Calu3 (cell line): ENCODE measurements at places on chromosomes 7 and 10. TPM values are rescaled to one million over a fixed set of nuclear protein-coding genes. Genes with fewer than 3 reads are reported as not detected.

SPDYE17 gene
- not detected in 2 replicates for total RNA-seq

NKX1-2 gene
- not detected in 2 replicates for total RNA-seq

EPO gene
- not detected in 2 replicates for total RNA-seq

IKZF1 gene
- 0.24 and 0.28 TPM in 2 replicates for total RNA-seq

AHCYL2 gene
- total RNA-seq: 54.6 and 66.4 TPM in 2 replicates

CAMK2B gene
- 0.12 TPM in 1 of 2 replicates, not detected in the other for total RNA-seq

TBX20 gene
- total RNA-seq: 3.3 and 3.4 TPM in 2 replicates

TFEC gene
- not detected in 2 replicates for total RNA-seq

CLRN3 gene
- total RNA-seq: 0.52 and 0.76 TPM in 2 replicates

DNA sequence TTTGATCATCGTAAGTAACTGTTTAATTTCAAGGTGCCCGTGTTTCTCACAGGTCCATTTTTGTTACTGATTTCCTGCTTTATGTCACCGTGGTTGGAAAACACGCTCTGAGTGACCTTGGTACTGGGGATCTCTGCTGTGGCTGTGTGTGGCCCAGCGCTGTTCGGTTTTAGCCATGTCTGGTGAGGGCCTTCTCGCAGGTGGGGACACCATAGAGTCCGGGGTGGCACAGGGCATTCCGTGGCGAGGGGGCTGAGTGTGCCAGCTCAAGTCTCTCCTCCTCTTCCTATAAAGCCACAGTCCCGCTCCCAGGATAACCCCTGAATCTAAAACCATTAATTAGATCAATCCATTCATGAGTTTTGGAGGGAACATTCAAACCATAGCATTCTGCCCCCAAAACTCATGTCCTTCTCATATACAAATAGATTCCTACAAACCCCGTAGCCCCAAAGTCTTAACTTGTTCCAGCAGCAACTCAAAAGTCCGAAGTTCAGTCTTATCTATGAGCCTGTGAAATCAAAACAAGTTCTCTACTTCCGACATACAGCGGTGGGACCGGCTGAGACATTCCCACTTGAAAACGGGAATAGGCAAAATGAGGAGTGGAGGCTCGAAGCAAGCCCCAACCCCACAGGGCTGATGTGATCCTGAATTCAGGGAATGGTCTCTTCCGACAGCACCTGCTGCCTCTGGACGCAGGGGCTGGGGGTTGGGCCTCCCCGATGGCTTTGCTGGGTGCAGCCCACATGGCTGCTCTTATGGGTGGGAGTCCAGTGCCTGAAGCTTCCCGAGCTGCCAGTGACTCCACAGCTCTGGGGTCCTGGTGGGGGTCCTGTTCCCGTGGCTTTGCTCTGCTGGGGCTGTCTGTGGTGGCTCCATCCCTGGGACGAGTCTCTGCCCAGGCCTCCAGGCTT lies 55.0 kb upstream of the NKX6-2 start:
- H3K4me3 ChIP-seq: no peak overlapping the region
- no peaks in the 10 kb centered on the region for H3K4me1 ChIP-seq

DNA sequence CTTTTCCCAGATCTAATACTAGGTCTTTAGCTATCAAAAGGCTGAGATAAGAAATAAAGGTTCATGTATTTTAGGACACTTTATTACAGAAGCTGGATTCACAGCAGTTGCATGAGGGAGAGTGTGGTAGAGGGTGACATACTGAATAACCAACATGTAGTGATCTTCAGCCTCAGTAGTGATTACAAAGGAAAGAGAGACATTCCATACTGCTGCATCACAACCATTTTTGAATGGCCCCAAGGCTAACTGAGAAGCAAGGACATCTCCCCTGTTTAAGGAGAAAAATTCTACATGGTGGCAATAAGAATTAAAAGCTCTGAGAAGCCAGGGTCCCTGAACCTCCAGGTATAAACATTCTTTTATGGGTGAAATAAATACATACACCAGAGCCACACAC lies 35.3 kb downstream of the COG5 start:
- DNase-seq: no peak
- H3K27ac ChIP-seq: no peak overlapping the region
- no peaks in the 10 kb centered on the region for H3K36me3 ChIP-seq
- no peaks in the 10 kb centered on the region for H3K27me3 ChIP-seq

GRCh38 chr7:1537535-1538412 lies 7.3 kb downstream of the MAFK start:
- peak; percentile 100 for DNase-seq
- H3K4me3 ChIP-seq: peak overlapping the region; percentile 85
- H3K36me3 ChIP-seq: peaks cover 100% of the 10 kb centered on the region
- H3K4me1 ChIP-seq: peaks cover 52% of the 10 kb centered on the region
- H3K27me3 ChIP-seq: no peaks in the 10 kb centered on the region
- peak overlapping the region; percentile 98 for H3K27ac ChIP-seq

DNA sequence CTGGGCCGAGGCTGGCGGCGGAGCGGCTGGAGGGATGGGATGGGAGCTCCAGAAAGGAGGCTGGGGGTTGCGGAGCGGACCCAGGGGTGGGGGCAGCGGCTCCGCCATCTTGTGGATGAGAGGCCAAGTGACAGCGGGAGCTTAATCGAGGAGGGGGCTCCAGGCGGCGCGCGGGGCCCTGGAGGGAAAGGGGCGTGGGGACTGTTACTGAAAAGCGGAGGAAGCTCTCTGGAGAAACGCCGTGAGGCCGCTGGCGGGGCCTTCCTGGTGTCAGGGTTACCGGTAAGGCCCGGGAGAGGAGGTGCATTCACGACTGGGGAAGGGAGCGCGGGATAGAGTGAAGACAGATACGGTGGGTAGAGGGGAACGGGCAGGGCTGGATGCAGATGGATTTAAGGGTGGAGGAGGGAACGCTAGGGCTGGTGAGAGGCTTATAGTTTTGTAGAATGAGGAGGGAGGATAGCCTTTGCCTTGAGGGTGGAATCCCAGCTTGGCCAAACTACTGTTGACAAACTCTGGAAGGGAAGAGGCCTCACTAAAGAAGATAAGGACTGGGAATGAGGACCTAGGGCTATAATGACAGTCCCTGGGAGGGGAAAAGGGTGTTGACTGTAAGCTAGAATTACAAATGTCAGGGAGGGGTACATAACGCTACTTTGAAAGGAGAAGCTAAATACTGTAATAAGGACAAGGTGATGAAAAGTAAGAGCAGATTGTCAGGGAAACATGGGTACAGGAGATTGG lies 535 bp downstream of the BTRC start:
- peaks cover 16% of the 10 kb centered on the region for H3K27me3 ChIP-seq
- H3K4me1 ChIP-seq: peaks cover 21% of the 10 kb centered on the region
- H3K27ac ChIP-seq: peak overlapping the region; percentile 74
- no peak for DNase-seq
- peaks cover 17% of the 10 kb centered on the region for H3K36me3 ChIP-seq

DNA sequence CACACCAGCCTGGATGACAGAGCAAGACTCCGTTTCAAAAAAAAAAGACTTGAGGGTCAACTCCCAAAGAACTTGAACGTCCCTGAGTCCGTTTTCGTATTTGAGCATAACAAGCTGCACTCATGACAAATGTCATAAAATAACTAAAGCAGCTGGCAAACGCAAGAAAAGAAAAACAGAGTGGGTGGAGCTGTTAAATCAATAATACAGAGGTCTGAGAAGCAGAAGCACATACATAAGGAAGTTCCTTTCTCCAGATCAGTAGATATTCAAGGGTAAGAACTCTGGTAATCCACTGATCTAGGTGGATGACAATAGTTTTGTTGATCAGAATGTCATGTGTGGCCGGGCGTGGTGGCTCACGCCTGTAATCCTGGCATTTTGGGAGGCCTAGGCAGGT lies 150.1 kb downstream of the FAM107B start:
- H3K36me3 ChIP-seq: no peaks in the 10 kb centered on the region
- no peaks in the 10 kb centered on the region for H3K27me3 ChIP-seq
- no peak overlapping the region for H3K4me3 ChIP-seq
- DNase-seq: no peak
- no peak overlapping the region for H3K27ac ChIP-seq
- no peaks in the 10 kb centered on the region for H3K4me1 ChIP-seq

DNA sequence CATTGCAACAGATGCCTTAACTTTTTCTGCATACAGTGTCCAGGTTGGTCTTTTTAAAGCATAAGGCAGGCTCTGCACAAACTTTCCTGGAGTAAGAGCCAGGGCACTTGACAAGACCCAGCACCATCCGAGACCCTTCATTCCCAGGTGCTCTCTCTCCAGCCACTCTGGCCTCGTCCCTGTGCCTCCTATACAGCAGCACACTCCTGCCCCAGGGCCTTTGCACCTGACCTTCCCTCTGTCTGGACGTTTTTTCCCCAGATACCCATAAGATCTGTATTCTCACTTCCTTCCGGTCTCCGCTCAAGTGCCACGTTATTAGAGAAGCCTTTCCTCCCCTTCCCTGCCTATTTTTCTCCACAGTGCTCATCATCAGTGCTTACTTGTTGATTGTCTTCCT lies 25.6 kb downstream of the PYROXD2 start:
- H3K27me3 ChIP-seq: no peaks in the 10 kb centered on the region
- DNase-seq: no peak
- H3K4me1 ChIP-seq: no peaks in the 10 kb centered on the region
- no peaks in the 10 kb centered on the region for H3K36me3 ChIP-seq

GRCh38 chr7:138208864-138209263 lies 132.6 kb downstream of the AKR1D1 start:
- DNase-seq: no peak
- no peaks in the 10 kb centered on the region for H3K27me3 ChIP-seq
- no peaks in the 10 kb centered on the region for H3K36me3 ChIP-seq
- no peak overlapping the region for H3K4me3 ChIP-seq

DNA sequence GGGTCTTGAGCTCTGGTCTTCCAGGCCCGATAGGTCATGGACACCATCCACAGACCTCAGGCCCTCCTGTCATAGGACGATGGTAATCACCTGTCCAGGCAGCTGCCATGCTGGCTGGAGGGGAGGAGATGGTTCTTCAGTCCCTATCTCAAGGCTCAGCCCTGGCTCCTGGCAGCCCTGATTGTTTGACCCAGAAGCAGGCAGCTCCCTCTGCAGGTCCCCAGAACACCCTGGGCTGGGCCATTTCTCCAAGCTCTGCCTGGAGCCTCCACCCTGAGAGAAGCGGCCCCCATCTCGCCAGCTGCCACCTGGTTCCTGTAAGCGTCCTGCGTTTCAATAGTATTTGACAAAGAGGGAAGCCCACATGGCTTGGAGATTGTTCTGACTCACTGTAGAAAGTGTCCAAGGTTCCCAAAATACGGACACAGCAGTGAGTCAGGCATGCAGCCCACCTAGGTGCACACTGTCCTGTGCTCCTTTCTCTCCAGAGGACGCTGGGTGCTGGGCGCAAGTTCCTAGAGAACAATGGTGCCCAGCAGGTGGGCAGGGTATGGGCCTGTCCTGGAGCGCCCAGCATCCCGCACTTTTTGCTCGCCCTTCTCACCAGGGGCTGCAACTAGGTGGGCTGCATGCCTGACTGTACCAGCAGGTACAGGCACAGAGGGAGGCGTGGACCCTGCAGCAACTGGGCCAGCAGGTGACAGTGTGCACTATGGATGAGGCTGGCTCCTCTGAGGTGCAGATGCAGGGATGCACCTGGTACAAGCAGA lies 72.4 kb upstream of the EBF3 start:
- H3K27ac ChIP-seq: no peak overlapping the region
- no peaks in the 10 kb centered on the region for H3K36me3 ChIP-seq
- no peaks in the 10 kb centered on the region for H3K27me3 ChIP-seq
- no peak overlapping the region for H3K4me3 ChIP-seq
- DNase-seq: no peak

DNA sequence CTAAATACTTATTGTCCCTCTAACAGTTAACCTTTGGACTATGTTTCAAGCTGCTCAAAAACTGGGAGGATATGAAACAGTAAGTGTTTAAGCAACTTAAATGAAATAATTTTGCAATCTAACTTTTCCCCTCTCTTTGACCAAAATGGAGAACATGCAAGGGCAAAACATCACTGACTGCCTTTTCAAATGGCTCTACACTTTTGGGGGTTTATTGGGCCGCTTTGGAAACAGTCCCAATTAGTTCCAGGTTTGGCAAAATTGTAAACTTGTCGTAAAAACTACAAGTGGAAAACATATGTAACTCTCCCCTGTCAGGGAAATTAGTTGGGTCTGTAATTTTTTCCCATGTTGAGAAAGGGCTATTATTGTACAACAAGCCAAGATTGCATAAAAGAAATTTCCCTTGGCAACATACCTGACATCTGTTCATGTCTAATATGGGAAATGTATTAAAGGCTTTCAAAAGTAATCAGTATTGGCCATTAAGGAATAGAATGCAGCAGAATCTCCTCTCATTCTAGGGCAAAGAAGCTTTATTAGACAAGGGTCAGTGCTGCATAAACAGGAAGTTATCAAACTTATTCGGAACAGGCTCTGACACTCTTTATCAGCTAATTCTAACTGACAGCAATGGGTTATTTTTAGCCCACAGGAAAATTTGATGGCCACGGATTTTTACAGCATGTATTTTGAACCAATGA lies 157.9 kb downstream of the ARID5B start:
- H3K27me3 ChIP-seq: no peaks in the 10 kb centered on the region
- H3K4me3 ChIP-seq: no peak overlapping the region
- no peak overlapping the region for H3K27ac ChIP-seq
- peaks cover 19% of the 10 kb centered on the region for H3K4me1 ChIP-seq
- no peak for DNase-seq

- H3K36me3 ChIP-seq: no peaks in the 10 kb centered on the region
- H3K27me3 ChIP-seq: no peaks in the 10 kb centered on the region
- H3K4me1 ChIP-seq: peaks cover 7% of the 10 kb centered on the region
- no peak overlapping the region for H3K4me3 ChIP-seq
Observed at GRCh38 chr10:44890696-44891563, 20.2 kb upstream of the TMEM72 start.

DNA sequence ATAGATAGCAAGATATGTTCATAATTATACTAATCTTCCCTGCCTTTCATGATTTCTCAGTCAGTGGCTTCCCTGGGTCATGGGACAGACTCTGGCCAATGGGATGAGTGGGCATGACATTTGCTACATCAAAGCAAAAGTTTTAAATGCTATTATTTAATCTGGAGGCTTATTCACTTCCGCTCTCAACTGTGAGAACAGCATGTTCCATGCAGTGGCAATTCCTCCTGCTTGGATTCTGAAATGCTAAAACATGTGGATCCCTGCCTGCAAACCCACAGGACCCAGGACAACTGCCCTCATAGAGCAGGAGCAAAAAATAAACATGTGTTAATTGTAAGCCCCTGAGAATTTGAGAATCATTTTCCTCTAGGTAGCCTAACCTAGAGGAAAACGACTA lies 1412.4 kb upstream of the CELF2 start:
- no peak overlapping the region for H3K27ac ChIP-seq
- no peak overlapping the region for H3K4me3 ChIP-seq
- H3K4me1 ChIP-seq: no peaks in the 10 kb centered on the region
- no peaks in the 10 kb centered on the region for H3K27me3 ChIP-seq
- no peaks in the 10 kb centered on the region for H3K36me3 ChIP-seq

GRCh38 chr10:78320506-78320905 lies 286.8 kb downstream of the RPS24 start:
- H3K27me3 ChIP-seq: peaks cover 100% of the 10 kb centered on the region
- no peak for DNase-seq
- H3K4me1 ChIP-seq: no peaks in the 10 kb centered on the region
- H3K36me3 ChIP-seq: no peaks in the 10 kb centered on the region
- no peak overlapping the region for H3K4me3 ChIP-seq

GRCh38 chr7:47601119-47601880 lies 19.4 kb upstream of the TNS3 start:
- peaks cover 71% of the 10 kb centered on the region for H3K4me1 ChIP-seq
- no peaks in the 10 kb centered on the region for H3K27me3 ChIP-seq
- H3K27ac ChIP-seq: peak overlapping the region; percentile 98
- peak; percentile 74 for DNase-seq
- H3K4me3 ChIP-seq: peak overlapping the region; percentile 35

GRCh38 chr10:88642209-88642608 lies 22.0 kb upstream of the LIPF start:
- H3K27me3 ChIP-seq: peaks cover 8% of the 10 kb centered on the region
- H3K4me1 ChIP-seq: no peaks in the 10 kb centered on the region
- H3K27ac ChIP-seq: no peak overlapping the region
- DNase-seq: no peak
- no peaks in the 10 kb centered on the region for H3K36me3 ChIP-seq
